ENCODE measurements at places on chromosomes 6 and 20.

GRCh38 chr20:54345821-54346220 is 129.6 kb upstream of the DOK5 start:
- no peak for DNase-seq
- H3K36me3 ChIP-seq = no peaks in the 10 kb centered on the region
- H3K27ac ChIP-seq = no peak overlapping the region
- no peaks in the 10 kb centered on the region for H3K4me1 ChIP-seq

DNA sequence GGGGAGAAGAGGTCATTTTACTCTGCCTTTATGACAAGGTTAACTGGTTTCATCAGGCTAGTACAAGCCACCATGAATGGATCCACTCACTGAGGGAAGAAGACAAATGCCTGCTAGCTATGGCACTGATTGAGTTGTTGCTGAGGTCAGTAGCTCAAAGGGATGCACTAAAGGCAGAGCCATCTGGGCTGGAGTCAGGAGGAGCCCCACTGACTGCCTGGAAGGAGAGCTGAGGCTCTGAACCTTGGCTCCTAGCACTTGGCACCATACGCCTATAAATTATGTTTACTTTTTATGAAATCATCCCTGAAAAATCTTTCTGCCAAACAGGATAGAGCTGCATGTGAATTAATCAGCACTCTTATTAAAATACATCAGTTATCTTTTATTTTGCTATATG is 104.6 kb downstream of the DTD1 start:
- no peak for DNase-seq
- H3K36me3 ChIP-seq = no peaks in the 10 kb centered on the region
- H3K4me1 ChIP-seq = no peaks in the 10 kb centered on the region

DNA sequence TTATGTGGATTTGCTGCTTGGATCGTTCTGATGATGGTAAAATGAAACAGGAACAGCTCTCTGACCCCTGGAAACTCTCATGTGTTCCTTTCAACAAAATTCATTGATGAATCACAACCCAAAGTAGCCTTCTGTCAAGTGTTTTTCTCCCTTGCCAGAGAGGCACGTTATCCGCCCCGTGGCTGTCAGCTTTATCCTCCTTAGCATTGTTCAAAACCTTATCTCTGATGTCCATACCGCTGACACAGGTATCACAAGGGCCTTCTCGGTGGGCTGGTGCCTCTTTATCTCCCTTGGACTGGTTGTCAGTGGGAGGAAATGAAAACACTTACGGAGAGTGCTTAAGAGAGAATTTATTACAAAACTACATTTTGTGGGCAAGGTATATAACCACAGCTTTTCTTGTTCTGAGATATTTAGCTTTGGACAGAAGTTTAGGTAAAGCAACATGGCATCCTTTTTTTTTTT is 84.9 kb downstream of the TIAM2 start:
- no peak overlapping the region for H3K27ac ChIP-seq
- H3K36me3 ChIP-seq = no peaks in the 10 kb centered on the region
- H3K4me3 ChIP-seq = no peak overlapping the region
- peaks cover 12% of the 10 kb centered on the region for H3K4me1 ChIP-seq

GRCh38 chr6:118751072-118751471 is 99.7 kb upstream of the CEP85L start:
- H3K4me1 ChIP-seq = no peaks in the 10 kb centered on the region
- H3K27ac ChIP-seq = no peak overlapping the region
- no peaks in the 10 kb centered on the region for H3K27me3 ChIP-seq
- no peaks in the 10 kb centered on the region for H3K36me3 ChIP-seq
- no peak overlapping the region for H3K4me3 ChIP-seq
- DNase-seq = no peak

DNA sequence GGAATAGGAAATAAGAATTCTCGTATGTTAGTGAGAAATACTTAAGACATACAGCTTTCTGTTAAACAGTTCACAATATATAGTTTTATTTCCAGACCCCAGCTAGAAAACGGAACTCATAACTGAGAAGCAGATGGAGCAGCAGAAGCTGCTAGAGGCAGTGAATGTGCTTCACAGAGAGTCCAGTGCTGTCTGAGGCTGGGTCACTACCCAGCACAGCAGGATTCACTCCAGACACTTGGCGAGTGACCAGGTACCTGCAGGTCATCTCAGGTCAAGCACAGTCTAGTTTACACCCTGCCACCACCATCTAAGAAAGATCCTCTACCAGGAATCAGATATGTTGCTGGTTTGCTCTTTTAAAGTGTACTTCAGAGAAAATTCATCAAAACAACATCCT is 243.1 kb upstream of the RAB32 start:
- no peak overlapping the region for H3K27ac ChIP-seq
- no peaks in the 10 kb centered on the region for H3K36me3 ChIP-seq
- H3K4me1 ChIP-seq = no peaks in the 10 kb centered on the region
- no peak overlapping the region for H3K4me3 ChIP-seq
- DNase-seq = no peak

DNA sequence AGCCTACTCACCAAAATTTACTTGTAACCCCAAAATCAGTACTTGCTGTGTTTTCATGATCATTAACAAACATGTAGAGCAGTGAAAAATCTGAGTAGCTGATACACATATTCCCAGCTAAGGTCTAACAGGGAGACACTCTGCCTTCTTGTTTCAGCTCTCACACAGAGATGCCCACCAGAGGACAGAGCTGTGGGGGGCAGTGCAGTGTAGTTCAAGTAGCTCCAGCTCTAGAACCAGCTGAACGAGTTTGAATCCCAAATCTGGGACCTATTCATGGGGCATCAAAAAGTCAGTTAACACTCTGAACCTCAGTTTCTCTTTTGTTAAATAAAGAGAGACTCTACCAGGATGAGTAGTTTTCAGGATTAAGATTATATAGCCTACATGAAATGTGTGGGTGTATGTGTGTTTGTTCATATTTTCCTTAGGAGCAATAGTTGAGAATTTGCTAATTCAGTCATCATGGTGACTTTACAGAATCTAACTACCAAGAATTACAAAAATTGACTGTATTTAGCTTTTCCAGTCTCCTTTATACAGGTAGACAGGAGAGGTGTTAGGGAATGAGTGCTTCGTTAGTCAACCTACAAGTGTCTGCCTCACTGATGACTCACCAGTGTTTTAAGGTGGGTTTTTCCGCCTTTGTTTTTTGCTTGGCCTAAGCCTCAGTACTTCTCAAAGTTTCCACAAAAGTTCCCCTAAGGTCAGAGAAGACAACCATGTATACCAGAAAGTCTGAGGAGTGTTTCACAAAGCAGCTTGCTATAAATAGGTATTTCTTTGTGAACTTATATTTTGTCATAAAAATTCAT is 164.0 kb upstream of the RUNX2 start:
- no peak overlapping the region for H3K4me3 ChIP-seq
- no peaks in the 10 kb centered on the region for H3K4me1 ChIP-seq
- no peak for DNase-seq
- H3K27ac ChIP-seq = no peak overlapping the region
- H3K36me3 ChIP-seq = no peaks in the 10 kb centered on the region
- no peaks in the 10 kb centered on the region for H3K27me3 ChIP-seq

DNA sequence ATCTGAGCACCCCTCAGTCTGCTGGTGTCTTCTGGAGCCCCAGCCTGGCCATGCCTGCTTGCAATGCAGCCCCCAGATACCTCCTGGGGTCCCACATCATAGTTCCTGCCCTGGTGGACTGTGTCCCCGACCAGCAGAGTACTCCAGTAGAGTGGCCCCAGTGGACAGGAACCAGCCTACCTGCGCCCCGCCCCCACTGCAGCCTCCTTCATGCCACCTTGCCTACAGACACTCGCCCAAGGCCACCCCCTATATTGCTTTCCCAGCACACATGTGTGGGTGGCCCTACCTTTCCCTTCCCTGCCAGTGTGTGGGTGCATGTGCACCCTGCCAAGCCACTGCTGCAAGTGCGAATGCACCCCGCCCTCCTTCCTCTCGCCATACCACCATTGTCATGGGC is 204.0 kb downstream of the EDN1 start:
- H3K4me3 ChIP-seq = no peak overlapping the region
- no peaks in the 10 kb centered on the region for H3K27me3 ChIP-seq
- no peak overlapping the region for H3K27ac ChIP-seq
- H3K36me3 ChIP-seq = no peaks in the 10 kb centered on the region
- H3K4me1 ChIP-seq = peaks cover 9% of the 10 kb centered on the region
- no peak for DNase-seq

- no peak for DNase-seq
- H3K36me3 ChIP-seq = no peaks in the 10 kb centered on the region
- no peaks in the 10 kb centered on the region for H3K27me3 ChIP-seq
- no peak overlapping the region for H3K4me3 ChIP-seq
Observed at GRCh38 chr20:57078116-57078515, 188.3 kb downstream of the BMP7 start.

DNA sequence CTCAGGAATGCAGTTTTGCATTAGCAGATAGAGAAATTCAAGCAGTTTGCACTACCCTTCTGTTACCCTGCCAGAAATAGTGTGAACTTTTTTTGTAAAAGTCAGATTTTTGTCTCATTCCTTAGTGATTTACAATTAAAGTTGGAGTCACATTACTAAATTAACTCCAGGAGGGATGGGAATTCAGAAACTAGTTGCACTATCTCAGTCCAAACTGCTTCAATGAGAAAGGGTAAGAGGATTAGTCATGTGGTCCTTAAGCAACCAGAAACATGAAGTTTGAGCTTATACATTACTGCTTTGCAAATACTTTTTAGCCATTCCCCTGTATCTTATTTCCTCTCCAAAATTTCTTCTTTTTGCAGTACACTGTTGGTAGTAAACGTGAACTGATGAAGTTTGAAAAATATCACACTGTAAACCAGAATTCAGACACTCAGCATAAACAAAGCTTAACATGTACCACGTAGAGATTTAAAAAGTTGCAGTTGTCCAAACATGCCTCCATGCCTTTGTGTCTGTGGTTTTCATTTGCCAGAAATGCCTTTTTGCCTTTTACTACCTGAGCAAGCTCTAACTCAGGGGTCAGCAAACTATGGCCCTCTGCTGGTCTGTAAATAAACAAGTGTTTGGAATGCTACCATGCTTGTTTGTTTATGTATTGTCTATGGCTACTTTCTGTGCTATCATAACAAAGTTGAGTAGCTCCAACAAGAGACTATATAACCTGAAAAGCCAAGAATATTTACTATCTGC is 49.7 kb downstream of the TP53INP2 start:
- H3K4me1 ChIP-seq = no peaks in the 10 kb centered on the region
- H3K4me3 ChIP-seq = no peak overlapping the region
- H3K27me3 ChIP-seq = no peaks in the 10 kb centered on the region
- no peak for DNase-seq

- H3K4me1 ChIP-seq = no peaks in the 10 kb centered on the region
- H3K27ac ChIP-seq = no peak overlapping the region
- no peaks in the 10 kb centered on the region for H3K27me3 ChIP-seq
- no peak overlapping the region for H3K4me3 ChIP-seq
- DNase-seq = no peak
- H3K36me3 ChIP-seq = no peaks in the 10 kb centered on the region
Observed at GRCh38 chr6:47603227-47603626, 95.2 kb upstream of the ADGRF4 start.

DNA sequence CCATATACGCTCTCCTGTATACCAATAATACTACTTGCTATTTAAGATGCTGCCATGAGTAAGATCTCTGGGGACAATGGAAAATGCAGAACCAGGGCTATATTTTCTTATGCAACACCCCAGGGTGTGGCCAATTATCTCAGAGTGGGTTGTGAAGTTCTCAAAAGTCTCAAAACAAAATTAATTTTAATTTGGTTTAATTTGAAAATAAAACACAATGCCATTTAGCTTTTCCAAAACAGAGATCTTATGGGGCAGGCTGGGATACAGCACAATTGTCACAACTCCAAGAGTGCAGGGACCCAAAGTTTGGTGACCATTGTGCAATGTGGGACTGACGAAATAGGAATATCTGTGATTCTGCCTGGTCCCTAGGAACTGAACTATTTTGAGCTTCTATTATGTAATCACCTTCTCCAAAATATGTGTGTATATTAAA is 43.1 kb downstream of the MBOAT1 start:
- H3K4me1 ChIP-seq = no peaks in the 10 kb centered on the region
- no peak overlapping the region for H3K4me3 ChIP-seq
- H3K36me3 ChIP-seq = no peaks in the 10 kb centered on the region
- H3K27ac ChIP-seq = no peak overlapping the region
- no peak for DNase-seq

DNA sequence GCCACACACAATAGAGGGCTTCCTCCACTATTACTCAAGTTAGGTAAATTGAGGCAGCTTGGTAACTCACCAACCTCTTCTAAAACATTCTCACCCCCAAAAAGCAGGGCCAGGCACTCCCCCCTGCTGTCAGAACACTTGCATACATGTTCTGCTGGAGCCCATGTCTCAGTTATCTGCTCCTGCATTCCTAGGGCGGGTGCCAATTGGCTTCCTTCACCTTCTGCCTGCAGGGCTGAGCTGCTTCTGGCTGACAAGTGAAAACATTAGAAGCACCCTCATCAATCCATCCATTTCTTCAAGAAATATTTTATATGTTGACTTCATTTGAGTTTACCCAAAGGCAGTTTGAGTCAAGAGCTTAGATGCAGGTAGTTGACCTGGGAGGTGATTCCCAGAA is 4.5 kb upstream of the ENTPD6 start:
- H3K4me3 ChIP-seq = no peak overlapping the region
- H3K27me3 ChIP-seq = no peaks in the 10 kb centered on the region
- H3K27ac ChIP-seq = no peak overlapping the region

- H3K4me1 ChIP-seq = peaks cover 35% of the 10 kb centered on the region
- peak overlapping the region; percentile 83 for H3K4me3 ChIP-seq
- H3K36me3 ChIP-seq = no peaks in the 10 kb centered on the region
Observed at GRCh38 chr6:163413345-163414116, 987 bp upstream of the QKI start.

GRCh38 chr6:131792091-131792496 is 15.7 kb upstream of the ENPP1 start:
- no peaks in the 10 kb centered on the region for H3K27me3 ChIP-seq
- no peak overlapping the region for H3K27ac ChIP-seq
- H3K4me3 ChIP-seq = no peak overlapping the region
